ENCODE measurements at places on chromosomes 3 and 15.

GRCh38 chr15:66773129-66773873, 71.3 kb downstream of the SMAD6 start:
- DNase-seq: no peak

- no peak for DNase-seq
Observed at GRCh38 chr3:61277411-61277810, 26.2 kb upstream of the FHIT start.

DNA sequence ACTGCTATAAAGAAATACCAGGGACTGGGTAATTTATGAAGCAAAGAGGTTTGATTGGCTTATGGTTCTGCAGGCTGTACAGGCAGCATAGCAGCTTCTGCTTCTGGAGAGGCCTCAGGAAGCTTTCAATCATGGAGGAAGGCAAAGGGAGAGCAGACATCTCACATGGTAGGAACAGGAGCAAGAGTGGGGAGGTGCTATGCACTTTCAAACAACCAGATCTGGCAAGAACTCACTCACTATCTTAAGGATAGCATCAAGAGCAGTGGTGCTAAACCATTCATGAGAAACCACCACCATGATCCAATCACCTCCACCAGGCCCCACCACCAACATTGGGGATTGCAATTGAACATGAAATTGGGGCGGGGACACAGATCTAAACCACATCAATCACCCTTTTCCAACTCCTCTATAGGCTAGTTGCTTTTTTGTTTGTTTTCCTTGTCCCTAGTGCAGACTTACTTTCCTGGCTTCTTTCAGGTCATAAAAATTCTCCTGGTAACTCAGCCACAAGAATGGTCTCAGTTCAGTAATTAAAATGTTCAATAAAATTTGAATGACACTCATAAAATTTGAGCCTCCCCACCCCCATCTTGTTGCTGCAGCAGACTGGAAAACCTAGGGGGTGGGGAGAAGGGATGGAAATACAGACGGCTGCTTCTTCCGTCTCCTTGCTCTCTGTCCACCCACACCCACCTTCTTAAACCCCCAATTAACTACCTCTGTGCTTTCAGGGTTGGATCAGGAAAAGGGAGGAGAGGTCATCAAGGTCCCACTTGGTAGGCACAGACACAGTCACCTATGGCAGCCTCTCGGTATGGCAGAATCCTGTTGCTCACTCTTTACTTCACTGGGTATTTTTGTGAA, 16.3 kb upstream of the TIPARP start:
- DNase-seq: no peak

GRCh38 chr3:46091046-46091445, 63.8 kb upstream of the XCR1 start:
- DNase-seq: no peak

- DNase-seq: peak; percentile 30
Observed at GRCh38 chr15:40844696-40845030, 815 bp downstream of the SPINT1 start.

- peak; percentile 3 for DNase-seq
Observed at GRCh38 chr3:23800731-23801130, 5.0 kb upstream of the UBE2E1 start.

- DNase-seq: no peak
Observed at GRCh38 chr15:99387421-99388168, 136.3 kb downstream of the LRRC28 start.

GRCh38 chr3:78351334-78351733, 1311.4 kb downstream of the ROBO2 start:
- no peak for DNase-seq

GRCh38 chr15:85361323-85361722, 19.1 kb upstream of the AKAP13 start:
- DNase-seq: no peak

DNA sequence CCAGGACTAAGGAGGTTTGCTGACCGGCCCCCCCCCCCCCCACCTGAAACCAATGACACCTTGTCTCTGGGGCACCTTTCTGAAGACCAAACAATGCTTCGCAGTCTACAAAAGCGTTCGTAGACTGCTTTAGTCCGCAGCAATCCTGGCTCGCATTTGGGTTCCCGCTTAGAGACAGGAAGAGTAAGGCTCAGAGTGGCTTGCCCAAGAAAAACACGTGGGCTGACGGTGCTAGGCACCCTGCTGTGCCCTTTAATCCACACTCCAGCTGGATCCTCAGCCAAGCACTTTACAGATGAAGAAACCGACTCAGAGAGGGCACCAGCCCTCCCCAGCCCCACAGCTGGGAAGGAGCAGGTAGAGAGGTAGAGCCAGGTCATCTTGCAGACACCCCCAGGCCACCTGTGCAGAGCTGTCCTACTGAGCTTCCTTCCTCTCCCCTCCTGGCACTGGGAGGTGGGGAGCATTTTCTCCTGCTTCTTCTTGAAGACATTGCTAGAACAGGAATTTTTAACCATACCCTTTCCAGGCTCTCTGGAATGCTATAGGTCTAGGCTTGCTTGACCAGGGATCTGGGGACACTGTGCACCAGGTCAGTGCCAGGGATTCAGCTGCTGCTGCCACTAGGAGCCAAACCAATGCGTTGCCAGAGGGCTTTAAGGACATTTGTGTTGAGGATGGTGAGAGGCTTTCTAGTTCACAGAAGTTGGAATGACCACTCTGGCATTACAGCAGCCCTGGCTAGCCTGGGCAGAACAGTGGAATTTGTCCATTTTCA, 1.0 kb upstream of the KLF15 start:
- peak; percentile 15 for DNase-seq

All from EL (cell line).